ENCODE measurements at places on chromosomes 2 and 18.

- DNase-seq, result no peak
Observed at GRCh38 chr18:73136134-73136533, 268.3 kb upstream of the NETO1 start.

DNA sequence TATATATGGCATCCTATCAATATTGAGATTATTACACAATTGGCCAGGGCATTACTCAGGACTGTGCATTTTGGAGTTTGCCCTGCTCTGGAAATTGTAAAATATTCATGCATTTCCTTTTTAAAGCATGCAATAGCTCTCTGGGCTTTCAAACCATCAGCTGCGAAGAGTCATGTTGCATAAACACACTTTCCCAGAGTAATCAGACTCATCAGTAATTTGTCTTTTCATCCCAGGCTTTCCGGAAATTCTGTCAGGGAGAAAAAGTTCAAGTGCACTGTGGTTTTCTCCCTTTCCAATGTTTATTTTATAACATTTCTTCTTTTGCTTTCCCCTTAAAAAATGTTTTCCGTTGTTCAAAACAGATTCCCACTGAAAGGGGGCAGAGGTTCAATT lies 38.9 kb upstream of the FHL2 start:
- DNase-seq, result no peak

DNA sequence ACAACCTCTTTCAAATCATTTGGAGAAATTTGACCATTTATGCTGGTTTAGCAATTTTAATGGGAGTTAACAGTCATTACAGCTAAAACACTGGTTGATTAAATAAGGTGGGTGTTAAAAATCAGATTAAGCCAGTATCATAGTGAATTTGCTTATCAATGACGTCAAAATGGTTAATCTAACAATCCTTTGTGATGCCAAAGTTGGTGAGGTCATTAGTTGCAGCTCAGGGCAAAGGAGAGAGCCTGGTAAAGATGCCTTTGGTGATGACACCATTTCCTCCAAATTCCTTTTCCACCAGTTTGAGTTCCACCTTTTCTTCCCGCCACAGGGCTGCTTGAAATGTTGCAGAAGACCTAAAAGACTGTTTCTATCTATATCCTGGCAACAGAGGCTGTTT lies 757.1 kb upstream of the PIK3C3 start:
- DNase-seq, result no peak

DNA sequence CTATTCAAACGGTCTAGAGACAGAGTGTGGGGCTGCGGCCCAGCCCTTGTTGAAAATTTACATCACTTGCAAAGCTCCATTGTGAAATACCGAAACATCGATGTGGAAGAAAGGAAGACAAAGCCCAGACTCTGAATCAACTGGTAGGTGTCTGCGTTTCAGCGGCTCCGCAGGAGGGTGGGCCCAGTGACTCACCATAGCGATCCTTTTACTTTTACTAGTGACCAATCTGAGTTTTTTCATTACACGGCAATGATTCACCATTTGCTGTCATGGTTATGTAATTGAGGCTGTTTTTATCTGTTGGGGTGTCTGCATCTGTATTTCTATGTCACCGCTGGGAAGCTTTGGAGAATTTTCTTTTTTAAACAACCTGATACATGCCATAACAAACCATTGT lies 66.6 kb upstream of the ODC1 start:
- no peak for DNase-seq

- no peak for DNase-seq
Observed at GRCh38 chr2:207072571-207072970, 93.2 kb downstream of the KLF7 start.

DNA sequence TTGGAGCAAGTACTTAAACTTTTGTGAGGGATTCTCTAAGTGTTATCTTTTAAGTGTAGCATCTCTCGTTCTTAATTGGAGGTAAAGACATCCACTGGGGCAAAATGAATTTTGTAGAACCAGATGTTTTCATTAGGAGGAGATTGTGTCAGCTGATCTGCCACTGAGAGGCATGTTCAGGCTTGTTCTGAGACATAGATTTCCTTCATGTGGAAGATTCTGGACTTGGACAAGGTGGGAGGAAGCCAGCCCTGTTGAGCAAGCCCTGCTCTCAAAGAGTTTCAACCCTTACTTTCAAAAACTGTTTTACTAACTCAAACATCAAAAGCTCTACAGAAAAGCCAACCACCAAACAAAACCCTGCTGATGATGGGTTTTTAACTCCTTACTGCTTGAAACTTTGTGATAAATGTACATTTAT lies 6.5 kb downstream of the MAP4K4 start:
- DNase-seq, result peak; percentile 11

- DNase-seq, result no peak
Observed at GRCh38 chr2:240930631-240931318, 24.6 kb downstream of the CROCC2 start.

GRCh38 chr2:180124273-180125139 lies 117.4 kb upstream of the CWC22 start:
- DNase-seq, result no peak

DNA sequence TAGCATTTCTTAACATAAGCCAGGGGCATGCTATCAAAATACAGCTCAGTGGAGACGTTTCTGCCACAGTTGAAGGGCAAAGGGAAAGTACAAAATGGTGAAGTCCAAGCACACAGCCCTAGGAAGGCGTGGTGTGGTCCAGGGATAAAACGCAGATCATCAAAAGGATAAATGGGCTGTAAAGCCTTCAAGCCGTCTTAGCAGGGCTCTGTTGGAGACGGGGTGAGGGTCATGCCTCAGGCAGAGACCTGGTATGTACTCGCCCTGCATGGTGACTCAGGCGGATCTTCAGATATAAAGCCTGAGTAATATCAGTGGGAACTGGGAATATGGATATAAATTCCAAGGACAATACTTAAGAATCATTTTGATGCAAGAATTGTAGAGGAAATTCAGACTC lies 61.2 kb downstream of the NGEF start:
- no peak for DNase-seq

DNA sequence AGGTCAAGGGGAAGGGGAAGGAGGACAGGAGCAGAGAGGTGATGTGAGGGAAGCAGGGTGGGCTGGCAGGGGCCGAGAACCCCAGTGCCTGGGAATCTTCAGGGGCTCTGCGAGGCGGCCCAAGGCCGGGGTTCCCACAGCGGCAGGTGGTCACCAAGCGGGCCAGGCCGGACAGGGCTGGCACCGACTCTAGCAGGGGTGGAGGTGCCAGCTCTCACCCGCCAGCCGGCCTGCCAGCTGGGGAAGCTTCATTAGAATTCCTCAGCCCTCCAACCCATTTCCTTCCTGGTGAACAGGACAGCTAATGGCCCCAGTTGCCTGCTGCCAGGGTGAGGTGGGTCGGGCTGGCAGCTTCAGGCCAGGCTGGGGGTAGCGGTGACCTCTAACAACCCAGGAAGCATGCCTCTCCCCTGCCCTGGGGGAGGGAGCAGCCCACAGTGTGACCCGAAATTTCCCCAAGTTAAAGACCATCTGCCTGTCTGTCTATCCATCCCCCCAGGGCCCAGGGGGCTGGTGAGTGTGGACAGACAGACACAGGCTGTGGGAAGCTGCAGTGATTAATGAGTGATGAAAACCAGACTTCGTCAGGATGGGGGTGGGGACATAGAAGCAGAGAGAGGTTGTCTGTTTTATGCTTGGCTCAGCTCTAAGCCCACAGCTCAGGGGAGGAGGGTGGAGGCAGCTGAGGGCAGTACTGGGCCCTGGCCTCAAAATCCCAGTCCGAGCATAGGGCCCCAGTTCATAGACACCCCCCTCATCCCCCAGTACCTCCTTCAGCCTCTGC lies 144.1 kb downstream of the ZFP36L2 start:
- no peak for DNase-seq

DNA sequence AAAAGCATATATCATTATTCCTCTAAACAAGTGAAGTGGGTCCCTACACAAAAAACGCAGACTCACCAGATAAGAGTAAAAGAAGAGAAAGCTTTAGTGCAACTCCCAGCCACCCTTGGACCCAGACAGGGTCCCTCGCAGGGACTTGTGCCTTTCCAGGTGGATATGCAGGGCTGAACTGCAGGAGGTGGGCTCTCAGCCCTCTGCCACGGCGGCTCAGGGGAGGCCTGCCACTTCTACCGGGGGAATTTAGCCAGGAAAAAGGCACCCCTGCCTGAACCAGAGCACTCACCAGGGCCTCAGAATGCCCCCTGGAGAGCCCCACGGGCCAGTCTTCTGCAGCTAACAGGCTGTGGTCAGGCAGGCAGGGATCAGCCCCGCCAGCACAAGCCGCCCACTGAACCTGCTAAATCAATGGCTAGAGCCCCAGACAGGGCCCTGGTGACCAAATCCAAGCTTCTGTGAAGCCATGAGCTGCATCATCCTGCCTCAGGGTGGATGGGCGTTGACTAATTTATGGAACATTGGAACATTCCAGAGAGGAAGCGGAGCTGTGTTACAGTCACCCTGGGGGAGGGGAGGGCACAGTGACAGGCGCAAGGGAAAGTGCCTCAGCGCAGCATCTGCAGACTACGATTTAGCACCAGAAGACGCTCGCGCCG lies 209.3 kb downstream of the EIPR1 start:
- DNase-seq, result no peak

- DNase-seq, result no peak
Observed at GRCh38 chr2:216351172-216351925, 20.9 kb downstream of the MARCHF4 start.

- no peak for DNase-seq
Observed at GRCh38 chr2:192253692-192254091, 59.0 kb upstream of the TMEFF2 start.

DNA sequence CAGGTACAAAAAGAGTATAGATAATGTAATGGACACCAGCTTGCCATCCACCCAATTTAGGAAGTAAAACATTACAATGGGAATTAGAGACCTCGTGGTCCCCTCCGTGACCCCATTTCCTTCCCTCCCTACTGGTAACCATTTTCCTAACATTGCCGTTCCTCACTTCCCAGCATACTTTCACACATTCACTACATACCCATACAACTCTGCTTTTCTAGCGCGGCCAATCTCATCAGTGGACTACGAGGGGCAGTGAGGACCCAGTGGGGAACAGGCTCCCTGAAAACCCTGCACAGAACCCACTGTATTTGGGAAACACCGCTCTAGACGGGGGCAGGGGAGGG lies 1.1 kb downstream of the ENOSF1 start:
- DNase-seq, result no peak

- no peak for DNase-seq
Observed at GRCh38 chr2:67792681-67793091, 270.1 kb downstream of the C1D start.

GRCh38 chr18:61731178-61731577 lies 161.6 kb downstream of the RNF152 start:
- DNase-seq, result no peak

DNA sequence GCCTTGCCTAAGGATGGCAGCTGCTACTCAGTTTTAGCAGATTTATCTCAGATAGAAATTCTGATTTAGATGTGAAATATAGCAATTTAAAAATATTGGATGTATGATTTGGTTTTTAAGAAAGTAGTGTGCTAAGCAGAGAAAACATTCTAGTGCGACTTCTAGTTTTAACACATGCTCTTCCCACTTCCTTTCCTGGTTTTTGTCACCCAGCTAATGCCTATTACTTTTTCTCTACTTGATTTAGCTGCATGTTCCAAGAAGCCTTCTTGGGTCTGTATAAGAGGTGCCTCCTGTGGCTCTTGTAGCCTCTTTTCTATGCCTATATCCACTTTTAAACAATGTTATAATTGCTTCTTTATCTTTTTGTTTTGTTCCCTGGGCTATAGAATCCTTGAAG lies 53.0 kb downstream of the GPD2 start:
- no peak for DNase-seq

- no peak for DNase-seq
Observed at GRCh38 chr2:91748902-91749301, 3057.4 kb downstream of the RPIA start.

DNA sequence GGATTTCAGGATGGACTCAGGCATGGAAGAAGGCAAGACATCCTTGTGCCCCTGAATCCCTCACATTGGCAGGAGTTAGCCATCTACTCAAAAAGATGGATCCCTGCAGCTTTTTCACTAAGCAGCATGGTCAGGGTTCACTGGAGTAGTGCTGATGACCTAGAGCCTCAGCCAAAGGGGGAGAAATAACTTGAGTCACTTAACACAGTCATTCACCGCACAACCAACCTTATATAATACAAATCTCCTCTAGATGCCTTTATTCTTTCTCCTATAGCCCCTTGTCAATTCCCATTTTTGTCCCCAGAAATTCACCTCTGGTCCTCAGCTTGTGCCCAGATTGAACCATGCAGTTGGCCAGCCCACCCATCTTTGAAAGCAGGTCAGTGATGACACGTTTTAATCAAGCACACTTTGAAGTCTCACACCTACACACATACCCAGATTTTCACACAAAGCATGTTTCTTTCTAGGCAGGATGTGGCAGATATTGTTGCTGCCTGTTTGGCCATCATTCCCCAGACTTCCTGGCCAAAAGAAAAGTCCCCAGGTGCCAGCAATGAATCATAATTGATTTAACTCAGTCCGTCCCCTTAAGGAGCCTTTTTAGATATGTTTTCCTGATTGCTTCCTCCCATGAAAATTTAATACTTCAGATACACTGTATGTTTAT lies 84.2 kb downstream of the LBH start:
- DNase-seq, result no peak

- DNase-seq, result no peak
Observed at GRCh38 chr2:235827585-235827992, 333.7 kb downstream of the AGAP1 start.

DNA sequence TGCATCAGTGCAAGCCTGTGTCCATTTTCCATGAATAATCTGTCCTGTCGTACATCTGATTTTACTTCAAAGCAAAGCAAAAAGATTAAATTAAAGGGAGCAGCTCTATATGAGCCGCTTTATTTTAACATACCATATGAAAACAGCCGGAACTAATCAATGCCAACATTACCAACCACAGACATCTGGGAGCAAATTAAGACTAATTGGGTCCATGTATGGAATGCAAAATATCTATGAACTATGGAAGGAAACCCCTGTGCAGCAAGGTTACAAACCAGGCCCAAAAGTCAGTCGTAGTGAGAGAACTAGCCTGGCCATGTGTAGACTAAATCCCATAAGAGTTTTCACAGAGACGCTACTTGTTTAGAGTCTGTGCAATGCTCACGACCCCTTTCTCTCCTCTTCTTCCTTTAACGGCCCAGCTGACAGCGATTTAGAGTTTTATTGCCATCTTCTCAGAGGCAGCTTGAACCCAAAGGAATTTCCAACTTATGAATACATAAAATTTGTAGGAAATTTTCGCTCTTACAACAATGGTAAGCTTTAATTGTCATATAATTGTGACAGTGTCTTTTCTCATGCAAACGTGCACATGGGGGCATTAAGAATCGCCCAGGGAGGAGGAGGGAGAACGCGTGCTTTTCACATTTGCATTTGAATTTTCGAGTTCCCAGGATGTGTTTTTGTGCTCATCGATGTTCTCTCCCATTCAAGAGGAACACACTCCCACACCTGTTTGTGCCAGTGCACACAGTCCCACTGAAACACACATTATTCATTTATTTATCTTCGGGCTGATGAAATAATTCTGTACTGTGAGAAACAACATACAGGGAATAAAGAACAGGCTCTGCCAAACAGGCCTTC lies 52.9 kb upstream of the RPL31 start:
- DNase-seq, result no peak

DNA sequence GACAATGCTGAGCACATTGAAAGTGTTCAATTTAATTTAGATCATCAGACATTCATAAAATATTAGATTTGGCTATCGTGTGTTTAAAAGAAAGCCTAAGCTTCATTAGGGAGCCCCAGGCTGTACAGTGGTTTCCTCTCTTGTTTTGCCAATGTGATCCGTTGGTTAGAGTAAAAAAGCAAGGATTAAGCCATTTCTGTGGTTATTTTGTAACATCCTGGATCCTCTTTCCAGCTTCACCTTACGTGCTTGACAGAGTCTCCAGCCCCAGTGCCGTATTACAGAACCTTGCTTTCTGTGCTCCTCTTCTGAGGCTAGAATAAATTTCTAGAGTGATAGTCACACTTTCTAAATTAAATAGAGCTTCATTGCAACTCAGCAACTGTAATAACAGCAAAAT lies 289.3 kb upstream of the LINC00305 start:
- DNase-seq, result no peak
